Stimulated activated CD8-positive, alpha-beta memory T cell treated with anti-CD3 and anti-CD28 coated beads, Interleukin-2, amount 100 ng/mL, for 1 hour (primary cell): ENCODE measurements at places on chromosomes 1 and 21.

GRCh38 chr1:115463347-115463746, 125.3 kb upstream of the NGF start:
- DNase-seq: no peak

GRCh38 chr1:102861247-102861646, 247.1 kb downstream of the COL11A1 start:
- DNase-seq: no peak

DNA sequence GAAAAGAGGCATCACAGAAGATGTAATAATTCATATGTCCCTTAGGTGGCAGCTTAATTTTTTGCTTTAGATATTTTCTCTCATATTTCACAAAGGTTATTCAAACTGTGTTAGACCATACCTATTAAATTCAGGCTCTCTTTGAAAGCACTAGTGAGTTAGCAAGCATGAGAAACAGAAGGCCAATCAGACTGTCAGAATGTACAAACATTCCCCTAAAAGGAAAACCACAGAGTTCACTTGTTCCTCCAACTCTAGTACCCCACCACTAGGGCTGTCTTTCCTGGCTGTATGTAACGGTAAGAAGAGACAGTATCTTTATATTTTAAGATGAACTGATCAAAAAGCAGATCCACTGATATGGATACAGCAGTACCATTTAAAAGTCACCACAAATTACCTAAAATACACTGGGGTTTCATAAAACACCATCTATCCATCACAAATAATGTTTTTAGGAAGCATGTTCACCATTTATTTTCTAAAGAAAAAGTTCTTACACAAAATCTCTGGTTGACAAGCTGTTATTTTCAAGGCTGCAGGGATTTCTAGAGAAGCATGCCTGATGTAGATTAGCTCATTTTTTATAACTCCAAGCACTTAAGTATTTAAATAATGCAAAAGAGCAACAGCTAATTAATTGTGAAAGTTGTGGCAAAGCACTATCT, 1.8 kb downstream of the ARPC5 start:
- no peak for DNase-seq

DNA sequence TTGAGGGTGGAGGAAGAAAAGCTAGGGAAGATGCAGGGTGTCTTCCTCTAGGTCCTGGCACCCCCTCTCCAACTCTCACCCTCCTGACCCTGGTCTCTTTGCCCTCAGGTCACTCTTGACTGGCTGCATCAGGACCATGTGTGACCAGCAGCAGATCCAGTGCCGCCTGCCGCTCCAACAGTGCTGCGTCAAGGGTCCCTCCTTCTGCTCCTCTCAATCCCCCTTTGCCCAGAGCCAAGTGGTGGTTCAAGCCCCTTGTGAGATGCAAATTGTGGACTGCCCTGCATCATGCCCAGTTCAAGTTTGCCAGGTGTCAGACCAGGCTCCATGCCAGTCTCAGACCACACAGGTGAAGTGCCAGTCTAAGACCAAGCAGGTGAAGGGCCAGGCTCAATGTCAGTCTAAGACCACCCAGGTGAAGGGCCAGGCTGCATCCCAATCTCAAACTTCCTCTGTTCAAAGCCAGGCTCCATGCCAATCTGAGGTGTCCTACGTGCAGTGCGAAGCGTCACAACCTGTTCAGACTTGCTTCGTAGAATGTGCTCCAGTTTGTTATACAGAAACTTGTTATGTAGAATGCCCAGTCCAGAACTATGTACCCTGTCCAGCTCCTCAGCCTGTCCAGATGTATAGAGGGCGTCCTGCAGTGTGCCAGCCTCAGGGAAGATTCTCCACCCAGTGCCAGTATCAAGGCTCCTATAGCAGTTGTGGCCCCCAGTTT, 1.8 kb downstream of the KPRP start:
- DNase-seq: no peak

GRCh38 chr1:54260810-54261209, 60.8 kb downstream of the MRPL37 start:
- no peak for DNase-seq

GRCh38 chr1:186231861-186232436, 143.1 kb downstream of the TPR start:
- DNase-seq: no peak

DNA sequence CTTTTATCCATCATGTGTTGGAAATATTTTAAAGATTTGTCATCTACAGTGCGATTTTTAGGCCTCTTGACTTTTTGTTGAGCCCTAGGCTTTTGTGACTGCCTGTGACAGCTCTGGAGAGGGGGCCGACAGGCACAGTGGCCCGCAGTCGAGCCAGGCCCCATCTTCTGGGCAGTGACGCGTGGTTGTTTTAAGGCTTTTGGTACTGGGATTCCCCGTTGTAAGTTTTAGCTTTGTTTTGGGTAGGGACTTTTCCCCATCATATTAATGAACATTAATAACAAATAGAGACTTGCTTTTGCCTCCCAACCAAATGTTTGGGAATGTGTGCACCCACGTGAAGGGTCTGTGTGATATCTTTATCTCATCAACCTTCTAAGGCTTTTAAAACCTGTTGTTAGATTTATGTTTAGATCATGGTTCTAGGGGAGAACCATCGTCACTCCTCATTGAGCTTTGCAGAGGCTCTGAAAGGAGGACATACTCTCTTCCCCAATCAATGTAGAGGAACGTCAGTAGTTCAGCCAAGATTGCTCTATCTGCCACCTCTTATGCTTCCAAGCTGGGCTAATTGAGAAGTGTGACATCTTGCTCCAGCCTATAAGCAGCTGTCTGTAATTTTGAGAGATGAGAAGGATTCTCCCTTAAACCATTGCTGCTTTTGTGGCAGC, 34.6 kb downstream of the MAPKAPK2 start:
- no peak for DNase-seq

DNA sequence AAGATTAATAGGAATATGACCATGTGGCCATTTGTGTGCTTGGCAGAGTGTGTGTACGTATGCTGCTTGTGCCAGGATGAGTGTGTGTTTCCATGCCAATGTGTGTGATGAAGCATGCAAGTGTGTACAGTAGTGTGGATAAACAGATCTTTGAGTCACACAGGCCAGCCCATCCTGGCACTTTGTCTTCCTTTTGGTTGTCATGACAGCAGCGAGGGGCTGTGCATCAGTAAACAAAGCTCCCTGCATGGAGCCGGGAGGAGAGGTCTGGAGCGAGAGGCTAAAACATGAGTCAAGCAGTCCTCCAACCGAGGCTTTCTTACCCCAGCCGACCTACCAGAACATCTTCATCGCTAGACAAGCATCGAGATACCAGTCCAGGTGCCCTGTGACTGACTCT, 221.2 kb downstream of the CACNA1E start:
- no peak for DNase-seq

DNA sequence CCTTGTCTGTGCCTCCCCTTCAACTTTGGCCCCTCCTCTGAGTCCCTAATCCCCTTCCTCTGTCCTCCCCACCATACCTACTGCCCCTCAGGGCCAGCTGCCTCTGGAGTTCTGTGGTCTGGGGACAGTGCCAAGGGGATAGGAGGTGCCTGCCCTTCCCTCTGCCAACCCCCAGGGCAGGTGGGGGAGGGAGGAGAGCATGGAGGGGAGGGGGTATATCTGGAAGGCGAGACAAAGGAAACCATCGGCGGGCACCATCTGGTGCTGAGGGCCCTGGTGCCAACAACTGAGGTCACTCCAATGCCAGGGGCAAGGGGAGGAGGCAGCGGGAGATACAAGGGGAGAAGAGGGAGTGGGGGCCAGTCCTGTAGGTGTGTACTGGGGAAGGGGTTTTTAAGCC, 9.6 kb downstream of the RAB25 start:
- DNase-seq: no peak

- no peak for DNase-seq
Observed at GRCh38 chr1:112807117-112807516, 92.0 kb upstream of the PPM1J start.
